ENCODE measurements at places on chromosomes 1 and 21.

DNA sequence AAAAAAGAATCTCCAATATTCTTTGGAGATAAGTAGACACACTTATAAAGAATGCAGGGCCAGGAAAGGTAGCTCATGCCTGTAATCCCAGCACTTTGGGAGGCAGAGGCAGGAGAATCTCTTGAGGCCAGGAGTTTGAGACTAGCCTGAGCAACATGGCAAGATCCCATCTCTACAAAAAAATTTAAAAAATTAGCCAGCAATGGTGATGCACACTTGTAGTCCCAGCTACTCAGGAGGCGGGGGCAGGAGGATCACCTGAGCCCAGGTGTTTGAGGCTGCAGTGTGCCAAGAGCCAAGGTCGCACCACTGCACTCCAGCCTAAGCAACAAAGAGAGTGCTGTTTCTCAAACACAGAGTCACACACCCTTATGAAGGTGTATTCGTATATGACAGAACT, 385.0 kb downstream of the SMYD3 start:
- no peak for DNase-seq

- no peak for DNase-seq
These were observed 7.5 kb downstream of the OTUD3 start for GRCh38 chr1:19889656-19890055.

- peak; percentile 55 for DNase-seq
These were observed 30.6 kb downstream of the CDK18 start for GRCh38 chr1:205535096-205535495.

GRCh38 chr1:230237009-230237370, 170.0 kb downstream of the GALNT2 start:
- DNase-seq, result no peak

DNA sequence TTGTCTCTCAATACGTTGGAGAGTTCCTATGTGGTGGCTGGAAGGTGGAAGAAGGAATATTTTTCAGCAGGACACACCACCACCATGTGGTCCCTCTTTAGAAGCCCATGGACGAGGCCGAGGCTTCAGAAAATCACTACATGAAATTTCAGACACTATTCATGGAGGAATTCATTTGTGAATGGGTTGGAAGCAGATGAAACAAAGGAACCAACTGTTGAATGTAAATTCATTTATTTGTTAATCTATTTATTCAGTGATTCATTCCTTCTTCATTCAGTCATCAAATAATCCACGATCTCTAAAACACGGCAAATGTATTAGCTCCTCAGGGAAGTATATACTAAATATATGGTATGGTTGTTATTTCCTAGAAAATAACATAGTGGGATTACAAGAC, 12.2 kb downstream of the SLC35F3 start:
- DNase-seq, result no peak

DNA sequence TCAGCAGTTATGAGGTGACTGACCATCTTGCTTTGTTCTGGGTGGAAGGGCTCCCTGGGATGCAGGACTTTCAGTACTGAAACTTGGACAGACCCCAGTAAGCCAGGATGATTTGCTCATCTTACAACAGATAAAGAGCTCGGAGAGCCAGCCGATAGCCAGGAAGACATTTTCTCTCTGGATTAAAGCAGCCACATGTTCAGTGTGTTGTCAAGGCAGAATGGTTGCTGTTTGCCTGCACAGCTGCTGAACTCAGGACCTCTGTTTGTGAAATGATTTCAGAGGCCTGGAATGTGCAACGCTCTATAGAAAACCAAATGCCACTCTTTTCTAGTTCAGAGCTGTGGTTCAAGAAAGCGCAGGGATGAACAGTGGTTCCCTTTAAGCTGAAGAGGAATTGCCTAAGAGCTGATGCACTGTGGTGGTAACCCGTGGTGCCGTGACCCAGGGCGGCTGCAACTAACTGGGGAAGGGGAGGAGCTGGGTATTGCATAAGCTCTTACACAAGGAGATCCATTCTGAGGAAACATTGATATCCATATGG, 40.7 kb downstream of the CASQ2 start:
- DNase-seq, result peak; percentile 85

DNA sequence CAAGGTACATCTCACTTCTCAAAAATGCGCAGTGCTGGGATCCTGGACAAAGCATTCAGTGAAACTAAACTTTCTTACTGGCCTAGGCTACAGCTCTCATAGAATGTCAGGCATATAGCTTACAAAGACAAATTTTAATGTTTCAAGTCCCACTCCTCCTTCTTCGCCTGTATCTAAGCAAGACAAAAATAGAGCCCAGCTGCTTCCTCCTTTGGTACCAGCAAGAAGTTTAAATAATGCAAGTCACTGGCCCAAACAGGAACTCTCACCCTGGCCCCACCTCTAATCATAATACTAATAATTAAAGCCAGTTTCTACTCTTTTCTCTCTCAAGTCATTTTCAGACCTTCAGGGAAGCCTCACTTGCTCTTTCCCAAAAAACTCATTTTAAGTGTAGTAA, 1267.9 kb downstream of the MRPL39 start:
- no peak for DNase-seq

DNA sequence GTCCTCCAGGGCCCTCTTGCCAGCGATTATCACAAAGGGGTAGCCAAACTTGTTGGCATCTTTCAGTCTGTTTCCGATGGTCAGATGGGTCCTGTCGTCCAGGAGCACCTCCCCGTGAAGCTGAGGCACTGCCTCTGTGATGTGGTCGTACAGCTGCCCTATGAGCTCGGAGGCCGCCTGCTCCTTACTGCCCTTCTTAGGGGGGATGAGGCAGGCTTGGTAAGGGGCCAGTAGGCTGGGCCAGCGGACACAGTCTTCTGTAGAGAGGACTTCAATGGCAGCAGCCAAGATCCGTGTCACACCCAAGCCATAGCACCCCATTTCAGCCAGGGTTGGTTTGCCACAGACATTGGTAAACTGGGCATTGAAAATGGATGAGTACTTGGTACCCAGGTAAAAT, 6.5 kb downstream of the PARS2 start:
- DNase-seq, result no peak

DNA sequence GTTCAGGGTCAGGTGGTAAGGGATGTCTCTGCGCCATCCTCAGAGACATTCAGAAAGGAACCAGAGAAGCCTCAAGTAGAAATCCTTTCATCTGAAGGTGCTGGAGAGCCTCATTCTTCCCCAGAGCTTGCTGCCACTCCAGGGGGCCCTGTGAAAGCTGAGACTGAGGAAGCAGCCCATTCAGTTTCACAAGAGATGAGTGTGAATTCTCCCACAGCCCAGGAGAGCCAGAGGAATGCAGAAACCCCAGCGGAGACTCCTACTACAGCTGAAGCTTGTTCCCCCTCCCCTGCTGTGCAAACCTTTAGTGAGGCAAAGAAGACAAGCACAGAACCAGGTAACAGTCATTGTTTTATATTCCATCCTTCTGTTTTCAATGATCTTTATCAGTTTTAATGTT, 38.7 kb downstream of the ZBTB40 start:
- DNase-seq, result no peak

DNA sequence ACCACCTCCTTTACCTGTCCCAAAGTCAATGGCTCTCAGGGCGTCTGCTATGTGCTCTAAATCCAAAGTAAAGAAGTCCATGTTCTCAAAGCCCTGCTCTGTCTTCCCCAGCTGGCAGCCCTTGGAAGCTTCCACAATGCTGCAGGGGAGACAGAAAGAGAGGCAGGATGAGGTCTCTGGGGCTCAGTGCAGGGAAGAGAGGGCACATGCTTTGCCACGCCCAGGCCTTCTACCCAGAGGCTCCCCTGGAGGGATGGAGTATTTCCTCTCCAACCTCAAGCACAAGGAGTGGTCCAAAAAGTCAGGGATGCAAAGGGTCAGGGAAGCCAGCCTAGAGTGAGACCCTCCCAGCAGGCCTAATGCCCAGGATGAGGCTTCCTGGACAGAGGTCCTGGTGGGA, 10.2 kb downstream of the TRIM63 start:
- no peak for DNase-seq

DNA sequence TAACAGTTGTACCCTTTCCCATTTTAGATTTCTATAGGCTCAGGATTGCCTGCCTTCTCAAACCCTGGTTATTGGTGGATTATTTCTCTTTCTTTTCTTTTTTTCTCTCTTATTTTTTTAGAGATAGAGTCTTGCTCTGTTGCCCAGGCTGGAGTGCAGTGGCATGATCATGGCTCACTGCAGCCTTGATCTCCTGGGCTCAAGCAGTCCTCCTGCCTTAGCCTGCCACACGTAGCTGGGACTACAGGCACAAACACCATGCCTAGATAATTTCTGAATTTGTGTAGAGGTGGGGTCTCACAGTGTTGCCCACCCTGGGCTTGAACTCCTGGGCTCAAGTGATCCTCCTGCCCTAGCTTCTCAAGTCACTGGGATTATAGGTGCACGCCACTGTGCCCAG, 58.8 kb downstream of the UCK2 start:
- DNase-seq, result no peak

GRCh38 chr1:213492161-213493041, 441.4 kb downstream of the RPS6KC1 start:
- DNase-seq, result no peak

- DNase-seq, result no peak
These were observed 13.6 kb upstream of the CEP85 start for GRCh38 chr1:26220199-26220912.

DNA sequence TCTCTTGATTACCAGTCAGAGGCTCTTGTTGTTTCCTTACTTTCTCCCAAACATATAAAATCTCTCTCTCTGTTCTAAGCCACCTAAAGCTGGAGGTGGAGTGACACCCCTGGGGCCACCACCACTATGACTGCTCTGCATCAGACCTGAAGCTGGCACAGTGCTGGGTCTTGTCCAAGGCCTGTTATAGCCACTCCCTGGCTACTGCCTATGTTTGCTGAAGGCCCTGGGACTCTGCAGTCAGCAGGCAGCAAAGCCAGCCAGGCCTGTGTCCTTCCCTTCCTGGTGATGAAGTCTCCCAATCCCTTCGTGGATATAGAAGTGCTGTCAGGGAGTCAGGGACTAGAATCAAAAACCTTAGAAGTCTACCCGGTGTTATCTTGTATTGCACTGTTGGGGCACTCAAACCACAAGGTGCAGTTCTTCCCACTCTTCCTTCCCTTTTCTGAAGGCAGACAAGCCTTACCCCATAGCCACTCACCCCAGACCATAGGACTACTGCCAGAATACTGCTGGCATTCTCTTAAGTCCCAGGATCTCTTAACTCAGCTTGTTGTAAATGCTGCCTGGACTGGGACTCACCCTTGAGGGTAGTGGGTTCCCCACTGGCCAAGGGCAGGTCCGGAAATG, 103.1 kb downstream of the RPS6KC1 start:
- no peak for DNase-seq

DNA sequence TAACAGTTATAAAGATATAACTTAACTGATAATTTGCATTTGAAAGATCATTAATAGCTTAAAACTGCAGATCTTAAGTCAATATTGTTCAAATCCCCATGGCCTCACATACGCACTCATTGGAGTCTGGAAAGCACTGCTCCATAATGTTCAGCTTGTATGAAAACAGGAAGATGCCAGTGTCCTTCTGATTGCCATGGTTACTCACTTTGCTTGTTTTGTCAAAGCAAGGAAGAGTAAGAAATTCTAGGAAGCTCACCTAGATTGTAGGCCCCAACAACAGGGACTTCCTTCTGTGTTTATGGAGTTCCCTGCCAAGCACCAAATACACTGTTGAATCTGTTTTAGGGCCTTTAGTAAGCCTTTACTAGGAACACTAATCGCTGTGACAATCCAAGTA, 10.9 kb downstream of the GAS5 start:
- no peak for DNase-seq

DNA sequence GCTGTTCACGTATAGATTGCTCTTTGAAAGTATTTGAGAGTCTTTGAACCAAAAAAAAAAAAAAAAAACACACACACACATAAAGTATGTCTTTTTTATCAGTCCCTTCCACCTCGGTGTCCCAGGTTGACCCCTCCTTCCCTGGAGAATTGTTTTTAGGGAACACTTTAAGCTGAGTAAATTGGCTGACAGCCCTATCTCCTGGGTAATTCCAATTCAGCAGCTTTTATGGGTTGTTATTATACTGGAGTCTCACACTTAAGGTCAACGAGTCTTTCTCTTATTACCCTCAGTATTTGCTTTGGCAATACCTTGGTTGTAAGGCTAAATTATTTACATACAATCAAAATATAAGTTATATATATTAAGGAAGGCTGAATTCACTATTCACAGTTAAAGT, 69.4 kb downstream of the SLC30A10 start:
- no peak for DNase-seq

DNA sequence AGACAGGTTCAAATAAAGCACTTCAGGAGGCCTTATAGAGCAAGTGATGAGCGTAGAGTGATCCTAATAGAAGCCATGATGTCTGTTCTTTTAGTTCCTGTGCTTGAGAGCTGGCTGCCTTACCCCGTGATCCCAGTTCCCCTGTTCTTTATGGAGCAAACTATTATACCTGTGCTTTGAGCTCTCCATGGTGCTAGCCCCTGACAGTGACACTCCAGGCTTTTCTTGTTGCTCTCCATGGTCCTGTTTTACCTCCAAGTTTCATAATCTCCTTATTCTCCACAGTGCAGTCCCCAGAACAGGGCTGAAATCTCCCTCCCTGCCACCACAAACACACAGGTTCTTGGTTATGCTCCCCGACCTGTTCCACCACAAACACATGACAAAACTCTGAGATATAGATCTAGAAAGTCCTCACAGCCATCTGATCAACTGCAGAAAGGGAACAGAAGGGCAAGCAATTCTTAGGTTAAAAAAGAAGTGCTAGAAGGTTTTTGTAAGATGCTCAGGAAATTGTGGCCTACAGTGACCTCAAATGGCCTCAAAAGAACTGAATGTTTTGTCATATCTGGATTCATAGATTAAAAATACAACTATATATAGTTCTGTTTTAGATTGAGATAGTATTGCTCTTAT, 6.0 kb downstream of the CADM3 start:
- no peak for DNase-seq

DNA sequence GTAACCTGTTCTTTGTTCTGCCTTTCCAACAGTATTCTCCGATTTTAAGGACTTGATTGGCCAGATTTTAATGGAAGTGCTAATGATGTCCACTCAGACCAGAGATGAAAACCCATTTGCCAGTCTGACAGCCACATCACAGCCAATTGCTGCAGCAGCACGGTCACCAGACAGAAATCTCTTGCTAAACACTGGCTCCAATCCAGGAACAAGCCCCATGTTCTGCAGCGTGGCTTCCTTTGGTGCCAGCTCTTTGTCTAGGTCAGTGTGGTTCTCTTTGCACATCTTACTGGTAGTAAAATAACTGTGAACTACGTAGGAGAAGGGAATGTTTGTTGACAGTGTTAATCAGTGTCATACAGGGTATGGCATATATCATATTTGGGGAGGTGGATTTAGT, 72.7 kb downstream of the UBE4B start:
- no peak for DNase-seq

DNA sequence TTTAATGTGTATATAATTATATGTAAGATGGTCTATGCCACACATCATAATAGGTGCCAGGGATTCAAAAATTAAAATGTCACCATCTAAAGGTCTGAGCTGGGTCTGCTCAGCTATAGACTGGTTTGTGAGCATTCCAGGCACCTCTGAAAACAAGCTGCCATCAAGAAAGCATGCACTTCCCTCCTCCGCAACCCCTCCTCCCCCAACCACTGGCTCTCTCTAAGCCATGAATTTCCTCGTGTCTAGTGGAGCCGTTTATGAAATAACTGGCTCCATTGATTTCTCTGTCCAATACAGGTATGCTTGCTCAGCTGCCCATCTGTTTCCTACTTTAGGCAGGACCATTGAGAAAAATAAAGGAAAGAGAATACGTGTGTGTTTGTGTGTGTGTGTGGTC, 522.6 kb upstream of the PLXNA2 start:
- DNase-seq, result no peak

- DNase-seq, result peak; percentile 70
These were observed 905 bp downstream of the BTBD19 start for GRCh38 chr1:44808938-44809917.

GRCh38 chr1:175183586-175183985, 9.0 kb downstream of the KIAA0040 start:
- DNase-seq, result no peak

Data from tibial artery (tissue), 4 donors.